ENCODE measurements at places on chromosomes 16 and 17.

DNA sequence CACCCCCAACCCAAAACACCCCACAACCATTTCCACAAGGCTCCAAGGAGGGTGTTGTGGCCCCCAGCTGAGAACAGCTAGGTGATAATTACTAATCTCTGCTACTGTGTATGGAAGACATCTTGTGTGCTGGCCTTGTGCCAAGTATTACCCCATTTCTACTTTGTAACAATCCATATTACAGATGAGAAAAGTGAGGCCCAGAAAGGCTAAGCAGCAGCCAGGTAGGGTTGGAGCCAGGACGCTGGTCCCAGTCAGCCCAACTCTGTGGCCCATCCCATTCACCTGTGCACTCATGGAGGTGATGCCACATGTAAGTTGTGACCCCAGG lies 12.4 kb upstream of the PEMT start:
- no peak for DNase-seq

DNA sequence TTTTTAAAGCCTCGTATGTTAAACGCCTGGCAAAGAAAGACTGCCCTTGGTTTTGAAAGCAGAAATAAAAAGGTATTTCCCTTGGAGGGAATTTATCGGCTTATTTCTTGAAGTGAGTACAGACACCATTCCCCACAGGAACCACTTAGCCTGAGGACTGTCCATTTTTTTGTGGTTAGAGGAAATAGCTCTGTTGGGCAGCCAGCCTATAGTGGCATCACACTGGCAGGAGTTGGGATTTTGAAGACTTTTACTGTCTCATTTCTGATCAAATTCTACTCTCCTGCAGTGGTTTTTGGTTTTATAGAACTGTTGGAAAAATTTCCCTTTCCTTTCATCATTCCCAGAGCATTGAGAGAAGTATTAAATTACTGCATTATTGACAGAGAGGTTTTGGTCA lies 34.1 kb upstream of the CDC6 start:
- DNase-seq: no peak

GRCh38 chr16:30473231-30474073 lies 910 bp downstream of the ITGAL start:
- DNase-seq: no peak

DNA sequence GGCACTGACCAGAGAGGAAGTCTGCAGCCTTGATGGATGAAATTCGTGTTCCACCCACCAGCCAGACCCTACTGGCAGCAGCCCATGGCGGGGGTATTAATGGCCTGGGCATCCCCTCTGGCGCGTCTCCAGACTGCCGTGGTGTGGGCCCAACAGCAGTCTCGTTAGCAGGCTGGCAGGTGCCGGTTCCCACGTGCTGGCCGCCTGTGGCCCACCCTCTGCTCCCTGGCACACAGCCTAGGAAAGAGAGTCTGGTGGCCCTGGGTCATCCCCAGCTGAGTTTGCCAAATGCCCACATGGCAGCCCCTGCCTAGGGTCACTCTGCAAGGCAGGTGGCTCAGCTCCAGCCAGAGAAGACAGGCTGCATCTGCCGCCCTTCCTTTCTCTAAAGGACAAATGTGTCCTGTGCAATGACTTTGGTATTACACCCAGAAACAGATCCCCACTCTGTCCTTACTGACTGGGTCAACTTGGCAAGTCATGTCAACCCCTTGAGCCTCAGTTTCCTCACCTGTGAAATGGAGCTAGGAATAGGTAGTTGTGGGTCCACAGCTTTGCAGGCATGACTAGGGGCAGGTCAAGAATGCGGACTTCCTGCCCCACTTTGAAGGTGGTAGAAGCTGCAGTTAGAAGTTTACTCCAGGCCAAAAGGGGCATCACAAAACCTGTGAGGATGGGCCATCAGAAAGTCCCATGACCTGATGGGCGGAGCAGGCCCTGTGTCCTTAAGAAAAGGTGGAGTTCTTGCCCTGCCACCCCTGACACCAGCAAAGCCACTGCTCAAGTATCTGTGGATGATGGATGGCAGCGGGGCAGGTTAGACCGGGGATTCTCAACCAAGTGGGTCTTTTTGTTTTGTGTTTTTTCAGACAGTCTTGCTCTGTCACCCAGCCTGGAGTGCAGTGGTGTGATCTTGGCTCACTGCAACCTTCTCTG lies 76.6 kb downstream of the ABCC6 start:
- DNase-seq: no peak

GRCh38 chr17:77441130-77441920 lies 300.6 kb downstream of the SEC14L1 start:
- peak; percentile 71 for DNase-seq

DNA sequence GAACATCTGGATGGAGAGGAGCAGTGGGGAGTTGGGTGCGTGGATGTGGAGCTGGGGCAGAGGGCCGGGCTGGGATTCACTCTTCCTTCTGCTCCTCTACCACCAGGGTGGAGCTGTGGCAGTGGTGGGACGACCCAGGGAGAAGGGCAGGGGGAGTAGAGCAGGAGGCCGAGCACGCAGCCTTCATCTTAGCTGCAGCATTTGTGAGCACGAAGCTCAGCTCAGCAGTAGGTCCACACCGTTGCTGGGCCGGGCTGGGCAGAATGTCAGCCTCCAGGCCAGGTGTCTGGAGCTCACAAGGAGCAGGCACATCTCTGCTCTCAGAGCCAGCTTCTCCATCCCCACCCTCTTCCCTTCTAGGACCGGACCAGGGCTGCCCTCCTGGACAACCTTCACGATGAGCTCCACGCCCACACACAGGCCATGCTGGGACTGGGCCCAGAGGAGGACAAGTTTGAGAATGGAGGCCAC lies 55.7 kb downstream of the OR1D5 start:
- DNase-seq: no peak

DNA sequence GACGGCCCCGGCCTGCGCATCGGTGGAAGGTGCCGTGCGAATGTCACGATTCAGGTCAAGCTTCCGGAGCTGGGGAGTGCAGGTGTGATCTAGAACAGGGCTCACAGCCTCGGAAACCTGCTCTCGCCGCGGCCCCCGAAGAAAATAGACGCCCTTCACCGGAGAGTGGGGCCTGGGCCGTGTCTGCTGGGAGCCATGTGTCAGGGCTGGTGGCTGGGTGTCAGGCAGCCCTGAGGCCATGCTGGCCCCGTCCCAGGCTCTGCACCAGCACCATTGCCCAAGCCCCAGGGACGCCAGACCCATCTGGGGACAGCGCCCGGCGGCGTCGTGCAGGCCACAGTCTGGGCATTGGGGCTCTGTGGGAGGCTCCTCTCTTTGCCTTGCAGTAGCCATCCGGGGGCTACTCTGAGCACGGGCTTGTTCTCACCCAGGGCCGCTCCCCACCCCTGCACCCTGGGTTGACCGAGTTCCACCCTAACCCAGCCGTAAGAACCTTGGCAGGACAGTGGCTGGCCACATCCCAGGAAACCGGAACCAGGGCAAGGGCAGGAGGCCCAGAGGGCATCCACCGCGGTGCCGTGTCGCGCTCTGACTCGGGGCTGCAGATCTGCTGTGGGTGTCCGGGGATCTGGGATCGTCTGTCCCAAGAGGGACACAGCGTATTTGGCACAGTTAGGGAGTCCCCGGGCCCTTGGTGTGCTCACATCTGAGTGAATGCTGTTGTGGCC lies 5.3 kb upstream of the NUDT16L1 start:
- no peak for DNase-seq

- no peak for DNase-seq
Measured at GRCh38 chr17:39461926-39462569, 762 bp downstream of the CDK12 start.

- DNase-seq: no peak
Measured at GRCh38 chr17:1173432-1174262, 6.1 kb downstream of the ABR start.

- no peak for DNase-seq
Measured at GRCh38 chr16:68508013-68508412, 31.1 kb upstream of the ZFP90 start.

GRCh38 chr16:70494202-70494770 lies 29.1 kb downstream of the COG4 start:
- no peak for DNase-seq

DNA sequence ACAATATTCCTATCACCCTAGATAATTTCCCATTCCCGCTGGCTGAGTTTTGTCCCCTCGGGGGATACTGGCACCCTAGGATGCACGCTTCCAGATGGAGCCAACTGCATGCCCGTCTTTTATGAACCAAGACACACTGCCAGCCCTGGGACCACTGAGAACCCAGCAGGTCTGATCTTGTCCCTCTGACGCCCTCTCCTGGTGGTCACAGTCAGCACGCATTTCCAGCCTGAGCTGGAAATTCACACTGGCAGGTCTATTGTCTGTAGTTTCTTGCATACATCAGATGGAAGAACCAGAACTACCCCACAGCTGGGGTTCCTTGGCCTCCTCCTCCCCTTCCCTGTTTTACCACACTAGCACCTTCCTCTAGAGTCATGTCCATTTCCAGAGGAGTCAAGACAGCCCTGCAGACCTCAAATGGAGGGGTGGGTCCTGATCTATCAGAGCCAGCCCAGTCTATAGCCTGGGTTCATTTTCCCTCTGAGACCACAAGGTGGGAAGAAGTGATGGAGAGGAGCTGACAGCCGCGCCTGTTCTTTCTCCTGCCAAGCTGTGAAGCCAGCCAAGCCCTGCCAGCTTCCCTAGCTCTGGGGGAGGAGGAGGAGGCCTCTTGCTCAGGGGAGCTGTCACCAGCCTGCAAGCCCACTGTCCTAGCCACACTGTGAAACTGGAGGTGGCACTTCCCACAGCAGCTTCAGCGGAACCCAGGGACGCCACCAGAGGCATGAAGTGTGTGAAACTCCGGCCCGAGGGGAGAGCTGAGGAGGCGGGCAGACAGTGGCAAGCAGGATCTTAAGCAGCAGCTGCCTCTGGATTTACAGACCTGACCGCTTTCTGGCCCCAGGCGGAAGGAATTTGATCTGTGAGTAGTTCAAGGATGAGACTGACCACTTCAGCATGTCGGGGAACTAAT lies 29.3 kb downstream of the MXRA7 start:
- peak; percentile 93 for DNase-seq

- DNase-seq: no peak
Measured at GRCh38 chr16:23279721-23280153, 22.4 kb upstream of the SCNN1B start.

DNA sequence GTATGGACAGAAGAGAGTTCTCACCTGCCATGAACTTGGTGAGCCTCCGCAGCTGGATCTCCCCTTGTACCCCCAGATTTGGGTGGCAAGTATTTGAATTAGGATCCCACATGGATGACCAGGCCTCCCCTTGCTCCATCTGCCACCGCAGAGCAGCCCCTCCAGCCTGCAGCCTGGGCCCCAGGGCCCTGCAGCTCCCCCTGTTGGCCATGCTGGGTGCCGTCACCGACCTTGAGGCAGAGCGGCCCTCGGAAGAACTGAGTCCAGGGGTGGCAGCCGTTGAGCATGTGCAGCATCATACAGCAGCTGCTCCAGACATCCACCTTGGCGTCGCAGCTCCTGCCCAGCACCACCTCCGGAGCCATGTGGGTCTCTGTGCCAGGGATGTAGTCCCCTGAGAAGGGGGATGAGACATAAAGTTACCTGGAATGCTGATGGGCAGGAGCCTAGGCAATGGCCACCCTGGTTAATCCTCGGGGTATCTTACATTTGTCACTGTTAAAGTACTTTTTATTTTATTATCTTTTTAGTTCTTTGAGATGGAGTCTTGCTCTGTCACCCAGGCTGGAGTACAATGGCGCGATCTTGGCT lies 9.0 kb upstream of the SPATA32 start:
- peak; percentile 62 for DNase-seq

DNA sequence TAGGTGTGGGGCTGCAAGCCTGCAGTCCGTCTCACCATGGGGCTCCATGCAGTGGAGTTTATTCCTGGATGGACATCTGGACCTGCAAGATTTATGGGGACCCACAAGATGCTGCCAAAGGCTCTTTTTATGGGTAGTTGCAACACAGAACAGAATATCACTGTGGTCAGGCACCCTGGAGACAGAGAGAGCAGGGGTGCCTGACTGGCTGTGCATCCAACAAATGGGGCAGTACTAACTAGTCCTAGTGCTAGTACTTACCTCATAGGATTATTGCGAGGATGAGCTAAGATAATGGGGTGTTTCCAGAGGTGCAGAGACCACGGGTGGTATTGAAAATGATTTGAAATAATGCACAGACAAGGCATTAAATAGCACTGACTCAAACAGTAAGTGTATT lies 42.4 kb upstream of the MMP2 start:
- peak; percentile 32 for DNase-seq

DNA sequence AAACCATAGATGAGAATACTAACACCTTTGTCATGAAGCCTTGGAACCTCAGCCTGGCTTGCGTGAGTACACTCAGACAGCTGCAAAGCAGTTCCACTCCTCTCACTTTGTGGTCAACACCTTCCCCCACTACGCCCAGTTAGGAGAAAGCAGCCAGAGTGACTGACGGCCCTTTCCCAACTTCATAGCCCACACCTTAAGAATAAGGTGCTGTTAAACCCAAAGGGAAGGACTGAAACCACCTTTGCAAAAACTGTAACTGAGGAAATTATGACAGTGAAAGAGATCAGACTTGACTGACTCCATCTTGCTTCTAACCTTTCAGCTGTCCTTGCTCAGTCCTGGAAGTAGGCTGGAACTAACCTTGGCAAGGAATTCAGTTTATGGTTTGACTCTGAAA lies 13.7 kb downstream of the N4BP1 start:
- DNase-seq: peak; percentile 47

DNA sequence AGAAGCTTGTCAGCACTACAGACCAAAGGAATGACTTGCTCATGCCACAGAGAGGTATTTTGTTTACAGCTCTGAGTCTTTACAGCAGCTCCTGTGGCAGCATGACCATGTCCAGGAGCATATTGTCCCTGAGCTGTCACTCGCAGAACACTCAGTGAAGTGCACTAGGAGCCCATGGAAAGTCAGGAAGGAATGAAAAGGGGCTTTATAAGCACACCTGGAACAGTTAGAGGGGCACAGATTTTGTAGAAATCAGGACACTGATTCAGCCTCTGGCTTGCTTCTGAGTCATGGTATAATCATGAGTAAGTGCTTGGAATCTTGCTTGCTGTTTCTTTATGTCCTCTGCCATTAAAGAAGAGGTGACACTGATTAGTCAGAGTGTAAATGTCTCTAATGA lies 41.0 kb downstream of the TADA2A start:
- DNase-seq: no peak

- DNase-seq: no peak
Measured at GRCh38 chr17:7701681-7702080, 3.3 kb upstream of the EFNB3 start.

DNA sequence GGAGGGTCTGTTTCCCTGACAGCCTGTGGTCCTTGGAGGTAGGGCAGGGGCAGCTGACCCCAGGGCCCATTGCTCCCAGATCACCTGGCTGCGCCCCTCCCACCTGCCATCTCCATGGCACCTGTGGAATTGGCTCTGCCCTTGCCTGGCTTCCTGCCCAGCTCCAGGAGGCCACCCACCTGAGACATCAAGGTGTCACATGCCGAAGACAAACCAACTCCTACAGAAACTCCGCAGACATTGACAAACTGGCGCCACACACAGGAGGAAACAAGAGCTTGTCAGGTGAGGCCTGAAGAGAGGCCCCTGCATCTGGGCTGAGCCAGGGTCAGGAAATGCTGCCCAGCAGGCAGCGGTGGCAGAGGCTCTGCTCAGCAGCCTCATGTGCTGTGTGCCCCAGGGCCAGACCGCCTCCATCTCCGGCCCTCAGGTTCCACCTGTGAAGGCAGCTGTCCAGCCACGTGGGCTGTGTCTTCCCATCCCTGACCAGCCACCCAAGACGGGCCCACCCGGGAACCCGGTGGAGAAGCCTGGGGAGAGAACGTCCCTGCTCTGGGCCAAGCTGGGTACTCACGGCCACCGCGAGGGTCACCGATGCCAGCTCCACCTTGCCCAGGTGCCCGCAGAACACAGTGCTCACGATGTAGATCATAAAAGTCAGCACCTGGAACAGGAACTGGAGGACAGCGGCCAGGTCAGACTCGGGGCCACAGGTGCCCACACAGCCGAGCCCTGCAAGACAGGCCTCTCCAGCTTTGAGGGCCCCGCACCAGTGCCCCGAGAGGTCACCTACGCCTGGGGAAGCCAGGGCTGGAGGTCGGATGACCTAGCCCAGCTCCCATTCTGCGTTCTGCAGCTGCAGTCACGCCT lies 1.6 kb downstream of the SLC47A2 start:
- no peak for DNase-seq

Data from hematopoietic multipotent progenitor cell treated with erythropoietin and hydrocortisone succinate and interleukin-3 and kit ligand, for 6 days (in vitro differentiated cells).